ENCODE measurements at places on chromosomes 2 and 18. TPM values are rescaled to one million over a fixed set of nuclear protein-coding genes. Genes with fewer than 3 reads are reported as not detected.

The KIF1A gene
- total RNA-seq, result 20.3 TPM

The ZNF804A gene
- total RNA-seq, result 0.32 TPM

The IL1RL1 gene
- total RNA-seq, result not detected

The TFPI gene
- total RNA-seq, result 52.9 TPM

The APOB gene
- 0.07 TPM for total RNA-seq

The EFEMP1 gene
- 155 TPM for total RNA-seq

The STAMBP gene
- total RNA-seq, result 46.5 TPM

The GTF2A1L gene
- total RNA-seq, result not detected

The HDAC4 gene
- 11.8 TPM for total RNA-seq

The BOK gene
- 64.9 TPM for total RNA-seq

The OBSL1 gene
- total RNA-seq, result 88.1 TPM

The SERPINB3 gene
- total RNA-seq, result not detected

The RGPD5 gene
- 34.7 TPM for total RNA-seq

The INO80D gene
- total RNA-seq, result 21.1 TPM

The LCT gene
- total RNA-seq, result not detected

The ZNF512 gene
- total RNA-seq, result 32.5 TPM

The KLHL14 gene
- total RNA-seq, result 0.43 TPM

The CYB5A gene
- total RNA-seq, result 45.7 TPM

The SERTAD2 gene
- total RNA-seq, result 42.2 TPM

The LDLRAD4 gene
- 40.1 TPM for total RNA-seq

The HOXD9 gene
- not detected for total RNA-seq

The VWC2L gene
- total RNA-seq, result not detected

The PARD3B gene
- total RNA-seq, result 7.0 TPM

The PLEK gene
- not detected for total RNA-seq

The ADAM23 gene
- 13.9 TPM for total RNA-seq

All from astrocyte (in vitro differentiated cells and primary cell).